ENCODE measurements at places on chromosomes 16 and 17.

- no peak for DNase-seq
These were observed 135.5 kb upstream of the CORO6 start for GRCh38 chr17:29758255-29758654.

DNA sequence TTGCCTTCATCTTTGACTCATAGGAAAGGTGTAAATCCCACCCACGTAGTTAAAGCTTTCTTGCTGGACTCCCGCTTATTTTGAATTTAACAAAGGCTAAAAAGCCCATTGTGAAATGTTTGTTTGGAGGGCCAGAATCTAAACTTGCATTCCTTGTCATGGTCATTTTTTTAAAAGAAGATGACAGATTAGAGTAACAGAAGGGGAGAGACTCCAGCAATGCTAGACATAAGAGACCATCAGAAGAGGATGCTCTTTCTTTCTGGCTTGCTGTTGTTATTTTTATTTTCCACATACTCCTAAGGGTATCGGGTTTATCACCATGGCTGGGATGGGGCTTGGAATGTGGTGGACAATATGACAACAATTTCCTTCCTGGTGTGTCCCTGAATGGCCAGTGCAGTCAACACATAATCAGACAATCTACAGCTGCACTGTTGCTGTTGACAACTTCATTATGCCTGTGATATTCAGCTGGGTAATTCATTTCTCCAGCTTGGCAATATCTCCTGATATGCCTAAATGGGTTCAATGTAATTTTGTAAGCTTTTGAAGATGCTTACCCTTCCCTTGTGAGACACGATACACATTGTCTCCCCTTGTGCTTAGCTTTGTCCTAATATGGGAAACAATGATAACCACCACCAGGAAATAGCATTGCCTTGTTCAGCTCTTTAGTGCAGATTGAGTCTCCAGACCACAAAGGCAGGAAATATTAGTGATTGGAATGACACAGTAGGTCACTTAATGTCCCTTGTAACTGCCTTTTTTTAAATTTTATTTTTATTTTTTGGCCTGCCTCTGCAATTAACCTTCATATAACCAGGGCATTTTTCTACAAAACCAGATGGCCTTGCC is 164.3 kb downstream of the ANKFN1 start:
- no peak for DNase-seq

GRCh38 chr16:55480228-55480655 is 1.2 kb downstream of the MMP2 start:
- no peak for DNase-seq

DNA sequence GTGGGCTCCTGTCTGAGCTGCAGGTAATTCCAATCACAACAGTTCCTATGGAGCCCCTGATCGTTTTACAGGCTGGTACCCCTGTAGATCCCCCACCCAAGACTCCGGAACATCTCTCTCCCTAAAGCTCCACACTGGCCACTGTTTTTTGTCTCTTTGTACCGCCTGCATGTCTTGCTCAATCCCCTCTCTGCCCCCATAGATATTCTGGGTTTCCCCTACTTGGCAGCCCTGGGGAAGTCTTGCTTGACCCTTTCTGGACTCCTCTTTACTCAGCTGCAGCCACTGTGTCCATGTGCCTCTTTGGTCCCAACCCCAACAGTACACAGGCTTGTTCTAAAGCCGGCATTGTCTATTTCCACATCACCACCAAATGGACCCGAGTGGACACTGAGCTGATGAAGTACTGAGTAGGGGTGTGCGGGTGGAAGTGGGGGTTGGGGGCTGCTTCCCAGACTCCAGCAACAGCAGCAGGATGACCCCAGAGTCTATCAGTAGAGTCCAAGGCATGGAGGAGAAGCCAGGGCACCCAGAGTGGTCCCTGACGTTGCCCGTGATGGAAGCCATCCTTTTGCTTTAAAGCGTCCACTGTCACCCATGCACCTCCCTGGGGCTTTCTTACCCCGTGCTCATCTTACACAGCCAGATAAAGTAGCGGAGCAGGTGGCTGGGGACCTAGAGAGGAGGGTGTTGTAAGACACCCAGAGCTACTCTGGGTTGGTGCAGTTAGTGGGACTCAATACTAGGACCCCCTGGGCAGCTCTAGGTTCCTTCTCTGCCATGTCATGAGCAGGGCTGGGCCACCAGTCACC is 6.4 kb downstream of the CD300LB start:
- DNase-seq, result no peak

GRCh38 chr17:39230361-39230760 is 4.6 kb upstream of the STAC2 start:
- DNase-seq, result no peak

GRCh38 chr17:38533241-38533640 is 72.5 kb downstream of the SRCIN1 start:
- no peak for DNase-seq

DNA sequence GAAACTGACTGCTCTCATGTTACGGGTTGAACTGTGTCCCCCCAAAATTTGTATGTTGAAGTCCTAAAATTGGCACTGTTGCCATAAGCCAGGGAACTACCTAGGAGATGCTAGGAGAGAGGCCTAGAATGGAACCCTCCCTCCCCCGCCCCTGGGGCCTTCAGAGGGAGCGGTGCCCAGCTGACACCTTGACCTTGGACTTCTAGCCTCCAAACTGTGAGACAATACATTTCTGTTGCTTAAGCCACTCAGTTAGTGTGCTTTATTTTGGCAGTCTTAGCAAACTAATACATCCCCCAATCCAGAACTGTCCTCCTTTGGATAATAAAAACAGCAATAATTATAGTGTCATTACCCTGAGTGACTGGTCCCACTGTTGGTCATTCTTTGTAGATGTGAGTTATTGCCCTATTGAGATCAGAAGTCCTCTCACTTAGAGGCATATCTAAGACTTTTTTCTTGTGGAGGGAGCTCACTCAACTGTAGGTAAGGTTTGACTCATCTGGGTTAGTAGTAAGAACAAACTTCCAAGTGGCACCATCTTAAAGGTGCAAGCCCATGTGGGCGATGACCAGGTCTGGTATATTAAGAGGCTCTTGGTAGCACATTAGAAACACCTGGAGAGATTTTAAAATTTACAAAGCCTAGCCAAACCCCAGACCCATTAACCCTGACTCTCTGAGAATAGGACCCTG is 93.0 kb upstream of the HLF start:
- no peak for DNase-seq

DNA sequence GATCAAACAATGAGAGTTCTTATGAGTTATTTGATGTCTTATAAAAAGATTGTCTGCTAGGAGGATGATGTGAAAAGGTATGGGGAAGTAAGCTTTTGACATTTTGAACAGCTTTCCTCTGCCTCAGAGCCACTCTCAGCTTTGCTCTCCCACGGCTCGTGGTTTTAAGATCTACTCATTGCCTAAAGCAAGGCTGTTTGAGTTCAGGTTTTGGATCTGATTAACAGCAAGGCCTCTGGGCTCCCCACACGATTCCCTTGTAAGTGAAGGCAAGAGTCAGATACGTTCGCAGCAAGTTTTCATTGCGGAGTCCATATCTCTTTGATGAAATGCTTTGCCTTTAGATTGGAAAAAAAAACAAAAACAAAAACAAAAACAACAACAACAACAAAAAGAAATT is 515.0 kb upstream of the SALL1 start:
- no peak for DNase-seq

DNA sequence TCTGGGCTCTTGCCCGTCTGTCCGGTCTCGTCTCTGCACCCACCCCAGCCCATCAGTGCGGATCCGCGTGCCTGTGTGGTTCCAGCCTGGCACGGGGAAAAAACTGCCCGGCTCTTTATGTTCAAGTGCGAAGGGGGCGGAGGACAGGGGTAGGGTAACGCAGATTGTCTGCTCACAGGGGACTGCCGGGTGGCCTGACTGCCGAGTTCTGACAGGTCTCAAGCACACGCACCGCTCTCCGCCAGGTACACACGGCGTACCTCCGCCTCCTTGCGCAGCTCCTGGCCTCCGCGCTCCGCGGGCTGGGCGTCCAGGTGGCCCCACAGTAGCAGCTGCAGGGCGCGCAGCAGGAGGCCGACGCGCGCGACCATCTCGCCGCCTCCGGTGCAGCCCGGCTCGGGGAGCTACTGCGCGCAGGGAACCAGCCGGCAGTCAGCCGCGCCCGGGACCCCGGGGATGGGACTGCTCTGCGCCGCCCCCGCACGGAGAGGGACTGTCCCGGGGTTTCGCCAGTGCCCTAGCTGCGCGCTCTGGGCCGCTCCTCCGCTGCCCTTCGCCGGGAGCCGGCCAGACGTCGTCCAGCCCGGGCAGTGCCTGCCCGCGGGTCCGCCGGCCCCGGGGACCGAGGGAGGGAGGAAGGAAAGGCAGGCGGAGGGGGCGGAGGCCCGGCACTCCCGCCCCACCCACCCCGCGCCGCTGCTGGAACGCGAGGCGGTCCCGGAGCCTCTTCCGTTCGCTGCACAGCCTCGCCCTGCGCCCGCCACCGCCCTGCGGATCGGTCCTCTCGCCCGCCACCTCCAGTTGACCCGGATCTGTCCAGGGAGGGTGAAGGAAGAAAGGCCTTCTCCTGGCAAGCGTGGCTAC is at the start of gene MMP28:
TSS of gene MMP28 (minus strand) at position 635 of the 864 bp plus-strand sequence. CDS start at position 371, 264 bp downstream.
- DNase-seq, result no peak

- DNase-seq, result no peak
These were observed 89.8 kb upstream of the CES5A start for GRCh38 chr16:55964923-55965475.

GRCh38 chr16:30416624-30417528 is 9.5 kb downstream of the ZNF771 start:
- DNase-seq, result no peak

- no peak for DNase-seq
These were observed 13.2 kb downstream of the CDH1 start for GRCh38 chr16:68750193-68750695.

GRCh38 chr16:84829168-84829965 is 9.6 kb downstream of the CRISPLD2 start:
- DNase-seq, result no peak

- DNase-seq, result no peak
These were observed 98.9 kb downstream of the ZNF423 start for GRCh38 chr16:49756775-49757558.

DNA sequence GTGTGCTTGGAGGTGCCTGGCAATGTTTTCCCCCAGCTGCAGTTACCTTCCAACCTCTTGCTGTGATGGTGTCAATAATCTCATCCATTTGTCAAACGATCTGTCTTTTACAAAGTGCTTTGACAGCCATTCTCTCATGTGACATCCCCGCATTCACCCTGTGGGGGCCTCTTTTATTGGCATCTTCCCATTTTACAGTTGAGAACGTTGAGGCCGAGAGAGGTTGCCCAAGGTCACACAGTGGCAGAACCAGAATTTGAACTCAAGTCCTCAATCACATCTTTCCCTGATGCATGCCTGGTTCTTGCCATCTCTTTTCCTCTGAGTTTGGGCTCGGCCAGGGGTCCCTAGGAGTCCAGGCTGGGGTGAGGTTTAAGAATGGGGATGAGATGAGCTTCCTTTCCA is 1.5 kb downstream of the TAOK2 start:
- DNase-seq, result no peak

GRCh38 chr16:35741546-35741945 is 2282.1 kb downstream of the TP53TG3F start:
- DNase-seq, result no peak

DNA sequence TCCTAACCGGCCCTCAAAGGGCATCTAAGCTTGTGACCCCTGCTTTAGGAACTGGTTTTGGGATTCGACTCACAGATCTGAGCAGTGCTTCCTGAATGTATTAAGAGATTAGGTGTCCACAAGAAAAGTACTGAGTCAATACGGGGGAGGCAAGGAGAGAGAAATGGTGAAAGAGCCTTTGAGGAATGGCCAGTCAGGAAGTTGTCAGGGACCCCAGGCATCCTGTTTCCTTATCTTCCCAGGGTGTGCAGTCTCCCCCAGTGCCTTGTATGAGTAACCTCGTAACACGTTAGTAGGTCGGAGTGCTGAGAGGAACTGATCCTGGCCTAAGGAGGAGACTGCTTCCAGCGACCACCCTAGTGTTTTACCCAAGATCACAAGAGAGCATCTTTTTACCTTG is 16.4 kb upstream of the TMED6 start:
- no peak for DNase-seq

GRCh38 chr16:83956336-83957289 is 3.6 kb downstream of the OSGIN1 start:
- peak; percentile 59 for DNase-seq

DNA sequence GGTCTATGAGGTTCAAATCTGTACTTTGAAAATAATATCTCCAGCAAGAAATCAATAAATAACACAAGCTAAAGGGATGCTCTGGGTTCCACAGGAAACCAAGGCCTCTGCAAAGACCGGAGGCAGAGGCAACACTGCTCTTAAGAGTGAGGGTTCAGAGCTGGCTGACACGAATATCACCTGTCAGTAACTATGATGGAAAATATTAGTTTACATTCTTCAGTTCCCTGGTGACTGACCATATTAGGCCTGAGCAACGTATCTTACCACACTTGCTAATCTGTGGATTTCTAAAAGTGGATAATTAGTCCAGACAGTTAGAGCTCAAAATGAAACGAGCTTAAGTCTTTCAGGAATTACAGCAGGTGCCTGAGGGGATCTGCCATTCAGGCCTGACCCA is 459.3 kb downstream of the HS3ST3B1 start:
- DNase-seq, result no peak

GRCh38 chr17:52227926-52228325 is 69.4 kb upstream of the CA10 start:
- no peak for DNase-seq
